ENCODE measurements at places on chromosomes 5 and 9.

GRCh38 chr9:134258828-134259546 lies 67.3 kb upstream of the RXRA start:
- peaks cover 2% of the 10 kb centered on the region for H3K4me1 ChIP-seq
- H3K4me3 ChIP-seq, result no peak overlapping the region
- peaks cover 1% of the 10 kb centered on the region for H3K27me3 ChIP-seq
- H3K27ac ChIP-seq, result no peak overlapping the region

DNA sequence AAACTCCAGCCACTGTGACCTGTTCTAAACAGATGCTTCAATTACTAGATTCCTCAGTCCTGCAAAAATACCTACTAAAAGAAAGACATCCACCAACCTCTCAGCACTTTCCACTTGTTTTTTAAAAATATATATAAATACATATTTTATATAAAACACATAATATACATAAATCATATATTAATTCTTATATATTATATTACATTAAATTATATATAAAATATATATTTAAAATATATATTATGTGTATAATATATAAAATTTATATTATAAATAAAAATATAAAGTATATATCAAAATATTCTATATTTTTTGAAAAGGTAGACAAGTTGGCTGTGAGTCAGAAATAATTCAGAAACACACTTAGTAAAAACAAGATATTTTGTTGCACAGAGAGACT lies 2371.8 kb upstream of the ACO1 start:
- no peak overlapping the region for H3K27ac ChIP-seq
- DNase-seq, result no peak
- no peaks in the 10 kb centered on the region for H3K36me3 ChIP-seq

DNA sequence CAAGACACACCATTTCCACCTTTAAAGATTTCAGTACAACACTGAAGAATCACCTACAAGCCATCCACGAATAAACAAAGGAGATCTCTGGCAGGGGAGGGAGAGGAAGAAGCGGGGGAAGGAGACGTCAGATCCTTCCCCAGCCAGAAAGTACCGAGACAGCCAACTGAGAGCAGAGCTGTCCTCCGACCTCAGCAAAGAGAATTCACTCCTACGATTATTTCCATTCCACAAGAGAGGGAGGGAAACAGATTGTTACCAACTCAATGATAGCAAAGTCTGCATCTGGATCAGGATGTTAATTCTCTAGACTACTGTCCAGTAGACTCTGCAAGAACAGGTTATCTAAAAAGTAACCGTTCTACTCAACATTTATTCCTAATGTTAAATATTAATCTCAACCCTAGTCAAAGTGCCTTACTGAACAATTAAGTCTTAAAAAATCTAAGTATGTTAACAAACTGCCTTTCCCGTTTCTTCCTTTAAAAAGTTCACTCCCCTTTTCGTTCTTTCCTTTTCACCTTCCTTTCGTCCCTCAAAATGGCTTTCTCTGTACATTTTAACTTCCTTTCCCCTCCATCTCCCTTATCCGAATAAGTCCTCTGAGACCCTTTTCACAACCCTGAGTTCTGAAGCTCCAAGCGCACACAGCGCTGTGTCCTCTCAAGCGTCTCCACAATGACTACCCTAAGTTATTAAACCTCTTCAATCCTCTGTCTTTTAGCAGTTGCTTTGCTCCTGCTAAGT lies 1.4 kb downstream of the CHD1 start:
- peaks cover 10% of the 10 kb centered on the region for H3K36me3 ChIP-seq
- H3K4me3 ChIP-seq, result peak overlapping the region; percentile 99
- H3K4me1 ChIP-seq, result peaks cover 27% of the 10 kb centered on the region
- DNase-seq, result peak; percentile 49
- H3K27me3 ChIP-seq, result no peaks in the 10 kb centered on the region

DNA sequence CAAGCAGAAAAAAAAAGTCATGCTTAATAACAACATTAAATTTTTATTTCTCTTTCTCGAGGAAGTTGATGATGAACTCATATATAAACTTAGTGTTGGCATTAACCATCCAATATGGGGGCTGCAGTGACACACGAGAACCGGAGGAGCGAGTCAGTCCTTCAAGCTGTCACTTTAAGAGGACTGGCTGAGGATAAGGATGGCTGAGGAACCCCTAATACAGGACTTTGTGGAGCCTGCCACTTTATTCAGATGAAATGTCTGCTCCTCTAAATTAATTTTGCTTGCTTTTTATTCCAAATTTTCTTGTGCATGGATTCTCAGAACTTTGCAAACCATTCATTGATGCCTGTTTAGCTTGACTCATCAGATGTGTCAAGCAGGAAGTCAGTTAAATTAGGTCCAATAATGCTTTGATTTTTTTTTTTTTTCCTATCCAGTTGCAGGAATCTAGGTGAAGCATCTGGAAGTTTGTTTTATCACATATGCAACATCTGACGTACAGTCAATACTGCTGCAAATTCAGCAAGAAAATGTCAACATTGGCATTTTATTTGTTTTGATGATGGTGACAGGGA lies 144.2 kb upstream of the COL5A1 start:
- H3K4me3 ChIP-seq, result no peak overlapping the region
- peaks cover 2% of the 10 kb centered on the region for H3K36me3 ChIP-seq
- H3K4me1 ChIP-seq, result no peaks in the 10 kb centered on the region
- no peak for DNase-seq

GRCh38 chr5:68504306-68504705 lies 288.8 kb downstream of the PIK3R1 start:
- peaks cover 2% of the 10 kb centered on the region for H3K36me3 ChIP-seq
- peaks cover 9% of the 10 kb centered on the region for H3K27me3 ChIP-seq
- no peak overlapping the region for H3K27ac ChIP-seq
- no peak for DNase-seq
- no peaks in the 10 kb centered on the region for H3K4me1 ChIP-seq

DNA sequence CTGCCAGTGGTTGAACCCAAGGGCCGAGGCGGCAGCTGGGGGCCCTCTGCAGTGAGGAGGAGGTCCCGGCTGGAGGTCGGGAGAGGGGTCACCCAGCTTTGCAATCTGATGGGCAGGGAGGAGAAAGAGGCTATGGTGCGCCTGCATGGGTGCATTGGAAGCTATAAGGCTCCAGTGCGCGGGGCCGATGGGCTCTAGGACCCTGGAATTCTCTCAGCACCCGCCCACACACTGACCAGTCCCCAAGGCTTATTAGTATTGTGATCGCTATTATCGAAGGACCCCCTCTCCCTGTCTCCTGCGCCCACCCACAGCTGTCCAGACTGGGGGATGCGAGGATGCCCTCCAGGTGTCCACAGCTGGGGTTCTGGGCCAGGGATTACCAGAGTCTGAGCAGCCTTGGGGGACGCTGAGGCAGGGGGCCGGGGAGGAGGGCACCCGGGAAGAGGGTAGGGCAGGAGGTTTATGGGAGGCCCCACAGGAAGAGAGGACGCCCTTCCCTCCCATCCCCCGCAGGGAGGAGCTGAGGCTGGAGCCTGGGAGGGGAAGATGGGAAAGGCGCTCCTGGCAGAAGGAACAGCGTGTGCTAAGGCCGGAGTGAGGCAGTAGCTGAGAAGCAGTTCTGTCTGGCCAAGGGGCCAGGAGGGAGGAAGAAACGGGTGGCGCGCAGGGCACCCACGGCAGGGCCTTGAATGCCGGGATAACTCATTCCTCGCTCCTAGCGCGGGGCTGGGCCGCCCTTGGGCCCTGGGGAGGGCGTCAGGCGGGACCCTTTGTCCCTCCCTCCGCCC lies 24.2 kb downstream of the C9orf50 start:
- H3K4me3 ChIP-seq, result peak overlapping the region; percentile 66
- DNase-seq, result no peak
- peaks cover 30% of the 10 kb centered on the region for H3K4me1 ChIP-seq
- peak overlapping the region; percentile 47 for H3K27ac ChIP-seq
- H3K27me3 ChIP-seq, result no peaks in the 10 kb centered on the region

- H3K27me3 ChIP-seq, result peaks cover 49% of the 10 kb centered on the region
- no peaks in the 10 kb centered on the region for H3K4me1 ChIP-seq
- no peak overlapping the region for H3K4me3 ChIP-seq
These were observed 58.4 kb upstream of the ALDH1A1 start for GRCh38 chr9:73011181-73011750.

DNA sequence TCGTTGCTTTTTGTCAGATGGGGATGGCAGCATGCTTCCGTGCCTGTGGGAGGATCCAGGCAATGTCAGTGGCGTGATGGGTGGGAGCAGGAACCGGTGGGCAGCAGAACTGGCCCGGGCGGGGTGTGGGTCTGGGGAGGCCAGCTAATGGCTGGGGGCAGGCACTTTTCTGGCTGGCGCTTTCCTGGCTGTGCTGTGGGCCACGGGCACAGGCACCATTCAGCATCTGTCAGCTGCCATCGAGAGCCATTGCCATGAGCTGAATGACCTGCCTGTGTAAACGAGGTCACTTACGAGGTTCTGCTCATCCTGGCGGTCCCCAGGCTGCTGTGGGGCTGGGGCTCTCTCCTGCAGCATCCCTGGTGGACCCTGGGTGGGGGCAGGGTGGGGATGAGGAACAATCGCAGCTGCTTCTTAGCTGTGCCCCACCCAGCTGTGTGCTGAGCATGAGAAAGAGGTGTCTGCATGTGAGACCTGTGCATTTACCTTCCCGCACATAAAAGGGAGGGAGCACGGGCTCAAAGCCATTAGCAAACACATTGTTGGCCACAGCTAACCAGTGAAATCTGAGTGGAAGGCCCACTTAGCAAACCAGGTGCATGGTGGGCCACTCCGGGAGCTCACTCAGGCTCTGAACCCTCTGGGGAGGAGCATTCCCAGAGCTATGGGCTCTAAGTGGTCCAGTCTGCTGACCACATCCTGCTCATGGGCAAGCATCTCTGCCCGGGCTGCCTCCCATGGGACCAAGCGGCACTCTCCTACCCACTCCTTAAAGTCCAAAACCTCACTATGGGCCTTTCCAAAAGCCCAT lies 41.3 kb upstream of the OLFM1 start:
- peaks cover 2% of the 10 kb centered on the region for H3K4me1 ChIP-seq
- no peak overlapping the region for H3K4me3 ChIP-seq
- peaks cover 72% of the 10 kb centered on the region for H3K27me3 ChIP-seq
- no peak overlapping the region for H3K27ac ChIP-seq
- no peak for DNase-seq

- no peak overlapping the region for H3K4me3 ChIP-seq
- peaks cover under 1% of the 10 kb centered on the region for H3K4me1 ChIP-seq
- peak overlapping the region; percentile 16 for H3K27ac ChIP-seq
- H3K36me3 ChIP-seq, result no peaks in the 10 kb centered on the region
- peaks cover 13% of the 10 kb centered on the region for H3K27me3 ChIP-seq
These were observed 10.4 kb upstream of the PTGES start for GRCh38 chr9:129762985-129763926.

- H3K36me3 ChIP-seq, result peaks cover 7% of the 10 kb centered on the region
- peaks cover 43% of the 10 kb centered on the region for H3K4me1 ChIP-seq
- peak; percentile 50 for DNase-seq
- no peaks in the 10 kb centered on the region for H3K27me3 ChIP-seq
- peak overlapping the region; percentile 98 for H3K27ac ChIP-seq
These were observed 29.1 kb downstream of the JADE2 start for GRCh38 chr5:134554319-134555222.

GRCh38 chr5:125575171-125575890 lies 828.9 kb upstream of the ZNF608 start:
- no peaks in the 10 kb centered on the region for H3K36me3 ChIP-seq
- no peak overlapping the region for H3K4me3 ChIP-seq
- no peaks in the 10 kb centered on the region for H3K4me1 ChIP-seq

GRCh38 chr9:33143241-33143661 lies 23.9 kb downstream of the B4GALT1 start:
- H3K4me1 ChIP-seq, result peaks cover 76% of the 10 kb centered on the region
- H3K36me3 ChIP-seq, result peaks cover 7% of the 10 kb centered on the region
- H3K4me3 ChIP-seq, result peak overlapping the region; percentile 49
- peak overlapping the region; percentile 97 for H3K27ac ChIP-seq
- no peak for DNase-seq

DNA sequence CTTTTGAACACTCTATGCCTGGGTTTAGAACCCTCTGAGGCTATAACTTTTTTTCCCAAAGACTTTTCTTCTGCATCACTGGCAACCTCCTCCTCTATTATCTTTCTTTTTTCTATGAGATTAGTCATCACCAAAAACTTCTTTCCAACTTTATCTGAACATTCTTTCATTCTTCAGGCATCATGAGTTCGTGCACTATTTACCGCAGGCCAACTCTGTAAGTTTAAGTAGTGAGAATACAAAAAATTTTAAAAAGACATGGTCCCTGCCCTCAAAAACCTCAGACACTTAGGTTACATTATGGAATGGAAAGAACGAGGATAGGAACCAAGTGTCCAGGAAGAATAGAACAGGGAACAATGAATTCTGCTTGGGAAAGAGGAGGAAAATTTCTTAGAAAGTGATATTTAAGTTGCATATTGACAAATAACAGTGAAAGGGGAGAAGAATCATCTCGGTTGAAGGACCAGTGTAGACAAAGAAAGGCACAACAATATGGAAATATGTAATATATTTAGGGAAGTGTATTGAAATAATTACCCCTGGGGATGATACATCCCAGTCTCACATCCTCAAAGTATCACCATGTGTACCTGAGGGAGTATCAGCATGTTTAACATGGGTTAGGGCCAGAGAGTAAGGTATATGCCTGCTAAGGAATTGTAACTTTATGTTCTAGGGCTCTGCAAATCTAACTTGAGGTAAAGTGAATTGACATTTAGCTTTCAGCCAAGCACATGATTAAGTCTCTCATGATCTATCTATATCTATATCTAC lies 196.5 kb upstream of the NREP start:
- no peaks in the 10 kb centered on the region for H3K4me1 ChIP-seq
- H3K4me3 ChIP-seq, result no peak overlapping the region
- no peak overlapping the region for H3K27ac ChIP-seq
- no peaks in the 10 kb centered on the region for H3K36me3 ChIP-seq

- DNase-seq, result no peak
- H3K27me3 ChIP-seq, result no peaks in the 10 kb centered on the region
- no peak overlapping the region for H3K27ac ChIP-seq
- H3K4me3 ChIP-seq, result no peak overlapping the region
- peaks cover 4% of the 10 kb centered on the region for H3K4me1 ChIP-seq
These were observed 61.3 kb downstream of the TTLL11 start for GRCh38 chr9:122031776-122032175.

GRCh38 chr5:160508780-160509361 lies 87.2 kb downstream of the PTTG1 start:
- DNase-seq, result peak; percentile 28
- peak overlapping the region; percentile 96 for H3K27ac ChIP-seq
- peak overlapping the region; percentile 61 for H3K4me3 ChIP-seq
- peaks cover 3% of the 10 kb centered on the region for H3K36me3 ChIP-seq
- H3K27me3 ChIP-seq, result peaks cover 27% of the 10 kb centered on the region

DNA sequence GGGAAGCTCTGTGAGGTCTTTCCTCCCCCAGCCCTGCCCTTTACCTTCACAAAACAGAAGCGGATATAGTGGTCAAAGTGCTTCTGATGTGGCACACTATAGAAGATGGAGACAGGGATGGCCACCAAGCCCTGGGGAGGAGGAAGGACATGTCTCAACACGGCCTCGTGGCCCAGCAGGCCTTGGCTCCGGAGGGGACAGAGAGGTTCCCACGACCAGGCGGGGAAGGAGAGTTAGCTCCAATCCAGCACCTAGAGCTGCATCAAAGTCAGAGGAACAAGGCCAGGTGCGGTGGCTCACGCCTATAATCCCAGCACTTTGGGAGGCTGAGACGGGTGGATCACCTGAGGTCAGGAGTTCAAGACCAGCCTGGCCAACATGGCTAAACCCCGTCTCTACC lies 4.1 kb upstream of the SPOUT1 start:
- H3K27ac ChIP-seq, result no peak overlapping the region
- H3K27me3 ChIP-seq, result no peaks in the 10 kb centered on the region
- no peak overlapping the region for H3K4me3 ChIP-seq
- no peak for DNase-seq
- H3K36me3 ChIP-seq, result peaks cover 3% of the 10 kb centered on the region
- peaks cover 12% of the 10 kb centered on the region for H3K4me1 ChIP-seq

Measured in T-helper 17 cell (primary cell).